Brain microvascular endothelial cell (primary cell): ENCODE measurements at places on chromosomes 13 and 19.

DNA sequence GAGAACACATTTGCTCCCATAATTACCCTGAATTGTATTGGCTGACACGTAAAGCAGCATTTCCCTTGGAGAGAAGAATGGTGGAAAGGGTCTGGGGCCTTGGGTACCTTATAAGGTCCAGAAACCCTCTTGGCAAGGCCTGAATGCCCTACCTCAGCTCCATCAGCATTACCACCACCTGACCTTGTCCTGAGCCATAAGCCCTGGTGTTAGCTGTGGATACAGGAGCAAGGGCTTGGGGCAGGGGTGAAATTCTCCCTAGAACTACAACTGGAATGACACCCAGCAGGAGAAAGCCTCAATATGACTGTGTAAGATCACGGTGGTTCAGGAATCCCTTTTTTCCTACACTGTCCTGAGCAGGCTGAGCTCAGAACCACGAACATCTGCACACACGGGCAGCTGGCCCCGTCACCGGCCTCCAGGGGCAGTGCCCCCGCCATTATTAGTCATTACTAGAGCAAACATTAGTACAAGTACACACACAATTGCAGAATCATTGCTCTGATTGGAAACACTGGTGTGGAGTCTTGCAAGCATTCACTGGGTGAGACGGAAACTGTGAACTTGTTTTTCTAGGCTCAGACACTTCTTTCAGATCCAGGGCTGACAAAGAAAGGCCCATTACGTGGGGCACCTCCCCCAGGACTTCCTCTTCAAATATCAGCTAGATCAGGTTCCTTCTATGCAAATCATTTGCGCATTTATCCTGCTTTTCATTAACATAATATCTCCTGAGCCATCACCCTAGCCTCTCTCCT, 26.8 kb upstream of the MTIF3 start:
- peak; percentile 29 for DNase-seq

GRCh38 chr19:55857149-55857548, 20.8 kb downstream of the NLRP4 start:
- no peak for DNase-seq

- DNase-seq: peak; percentile 88
These were observed 1520.0 kb upstream of the SLC10A2 start for GRCh38 chr13:104586051-104586746.

- DNase-seq: no peak
These were observed 186.2 kb downstream of the RGCC start for GRCh38 chr13:41643507-41643906.

DNA sequence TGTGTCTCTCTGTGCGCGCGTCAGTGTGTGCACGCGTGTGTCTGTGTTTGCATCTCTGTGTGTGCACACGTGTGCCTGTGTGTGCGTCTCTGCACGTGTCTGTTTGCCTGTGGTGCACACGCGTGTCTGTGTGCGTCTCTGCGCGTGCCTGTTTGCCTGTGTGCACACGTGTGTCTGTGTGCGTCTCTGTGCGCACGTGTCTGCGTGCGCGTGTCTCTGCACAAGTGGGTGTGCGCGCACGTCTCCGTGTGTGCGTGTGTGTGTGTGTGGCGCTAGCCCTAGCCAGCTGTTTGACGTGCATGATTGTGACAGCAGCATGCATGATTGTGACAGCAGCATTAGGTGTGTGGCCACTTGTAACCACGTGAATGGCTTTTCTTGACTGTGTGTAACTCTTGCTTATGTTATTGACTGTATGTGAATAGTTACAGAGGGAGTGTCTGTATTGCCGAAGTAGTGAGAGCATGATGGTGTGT, 31.1 kb downstream of the ZNF146 start:
- DNase-seq: no peak

DNA sequence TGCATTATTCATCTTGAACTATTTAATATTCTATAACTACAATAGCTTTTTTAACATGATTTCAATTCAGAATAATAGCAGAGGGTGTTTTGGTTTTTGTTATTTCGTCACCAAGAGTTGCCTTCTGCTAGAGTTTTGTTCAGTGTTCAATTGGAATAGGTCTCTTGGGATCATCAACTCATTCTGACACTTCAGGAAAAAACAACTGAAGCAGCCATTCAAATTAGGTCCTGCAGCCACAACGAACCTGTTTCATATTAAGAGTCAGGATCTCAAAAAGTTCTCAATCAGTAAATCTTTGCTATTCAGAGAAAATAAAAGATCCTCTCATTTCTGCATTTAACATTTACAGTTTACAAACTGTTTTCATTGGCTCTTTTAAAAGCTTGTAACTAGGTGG, 2.4 kb upstream of the CHAMP1 start:
- no peak for DNase-seq

- no peak for DNase-seq
These were observed 5.9 kb downstream of the ZFR2 start for GRCh38 chr19:3862826-3863500.

DNA sequence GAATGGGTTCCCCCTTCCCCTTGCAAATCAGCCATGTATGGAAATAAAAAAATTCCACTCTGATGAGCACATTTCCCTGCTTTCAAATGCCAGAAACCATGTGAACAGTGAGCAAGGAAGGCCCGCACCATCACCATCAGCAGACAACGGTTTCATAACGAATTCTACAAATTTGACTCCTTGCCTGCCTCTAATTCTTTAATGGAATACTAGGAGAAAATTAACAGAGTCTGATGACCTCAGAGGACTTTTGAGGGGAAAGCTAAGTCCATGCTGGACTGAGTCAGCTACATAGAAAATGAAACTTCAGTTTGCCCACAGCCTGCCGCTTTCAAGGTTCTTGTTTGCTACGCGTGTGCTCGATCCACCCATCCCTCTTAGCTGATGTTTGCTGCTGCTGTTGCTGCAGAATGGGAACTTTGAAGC, 46.7 kb upstream of the KL start:
- peak; percentile 45 for DNase-seq

GRCh38 chr19:8643860-8644653, 13.6 kb downstream of the NFILZ start:
- DNase-seq: no peak

GRCh38 chr19:19651076-19651475, 7.6 kb upstream of the GMIP start:
- no peak for DNase-seq

- DNase-seq: no peak
These were observed 14.5 kb downstream of the CSNK1G2 start for GRCh38 chr19:1955171-1956121.

GRCh38 chr19:19160461-19161035, 9.5 kb downstream of the MEF2B start:
- no peak for DNase-seq

DNA sequence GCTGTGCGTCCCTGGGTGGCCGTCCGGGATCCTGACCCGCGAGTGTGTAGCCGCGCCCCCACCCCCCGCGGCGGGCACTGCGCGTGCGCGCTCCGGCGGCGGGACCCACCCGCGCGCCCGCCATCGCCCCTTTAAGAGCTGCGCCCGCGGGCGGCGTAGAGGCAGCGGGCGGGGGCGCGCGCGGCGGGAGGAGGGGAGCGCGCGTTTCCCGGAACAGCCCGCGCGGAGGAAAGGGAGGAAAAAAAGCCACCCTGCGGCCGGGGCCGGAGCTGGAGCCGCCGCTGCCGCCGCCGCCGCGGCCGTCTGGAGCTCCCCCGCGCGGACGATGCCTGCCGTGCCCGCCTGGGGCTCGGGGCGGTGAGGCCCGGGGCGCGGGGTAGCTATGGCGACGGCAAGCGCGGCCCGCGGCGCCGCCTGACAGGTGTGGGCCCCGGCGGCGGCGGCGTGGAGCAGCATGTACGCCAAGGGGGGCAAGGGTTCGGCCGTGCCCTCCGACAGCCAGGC, at the start of gene SSBP4:
SSBP4 (plus strand) TSS at position 204 of the 504 bp plus-strand sequence; CDS start at position 455, 251 bp downstream.
- peak; percentile 53 for DNase-seq

- DNase-seq: peak; percentile 38
These were observed 56.2 kb upstream of the AKAP11 start for GRCh38 chr13:42215578-42216421.

- DNase-seq: no peak
These were observed 36.8 kb downstream of the NFIX start for GRCh38 chr19:13031917-13032623.

GRCh38 chr13:84649853-84650252, 767.6 kb upstream of the SLITRK1 start:
- DNase-seq: no peak
